ENCODE measurements at places on chromosomes 11 and 22. TPM values are rescaled to one million over a fixed set of nuclear protein-coding genes. Genes with fewer than 3 reads are reported as not detected.

Gene TRIM51G
- total RNA-seq, result not detected

- peaks cover 28% of the 10 kb centered on the region for H3K4me1 ChIP-seq
- DNase-seq, result no peak
- no peaks in the 10 kb centered on the region for H3K27me3 ChIP-seq
- peaks cover 78% of the 10 kb centered on the region for H3K36me3 ChIP-seq
- no peak overlapping the region for H3K27ac ChIP-seq
Measured at GRCh38 chr22:44202261-44202789, 21.6 kb downstream of the PARVG start.

DNA sequence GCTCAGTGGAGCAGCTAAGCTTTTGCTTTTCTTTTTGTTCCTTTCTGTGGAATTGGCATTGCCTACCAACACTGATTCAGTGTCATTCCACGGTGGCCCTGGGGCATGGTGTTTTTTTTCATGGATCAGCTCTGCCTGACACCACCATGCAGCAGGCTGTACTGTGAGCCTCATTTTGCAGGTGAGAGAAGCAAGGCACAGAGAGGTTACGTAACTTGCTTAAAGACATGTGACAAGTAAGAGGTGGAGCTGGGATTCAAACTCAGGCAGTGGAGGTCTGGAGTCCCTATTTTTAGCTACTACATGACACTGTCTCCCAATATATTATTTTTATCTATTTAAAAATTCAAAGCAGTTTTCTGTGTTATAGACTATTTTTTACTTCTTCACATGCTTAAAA is 44.4 kb downstream of the APOL3 start:
- no peaks in the 10 kb centered on the region for H3K4me1 ChIP-seq
- H3K27me3 ChIP-seq, result peaks cover 5% of the 10 kb centered on the region
- DNase-seq, result no peak

Gene RAG2
- total RNA-seq, result not detected

- H3K4me1 ChIP-seq, result no peaks in the 10 kb centered on the region
- H3K27me3 ChIP-seq, result peaks cover 6% of the 10 kb centered on the region
- no peak overlapping the region for H3K27ac ChIP-seq
- no peak for DNase-seq
Measured at GRCh38 chr11:134393638-134394037, 18.4 kb downstream of the B3GAT1 start.

Gene KRTAP5-9
- 0.53 TPM for total RNA-seq
